ENCODE measurements at places on chromosomes 1 and 21. TPM values are rescaled to one million over a fixed set of nuclear protein-coding genes. Genes with fewer than 3 reads are reported as not detected.

DNA sequence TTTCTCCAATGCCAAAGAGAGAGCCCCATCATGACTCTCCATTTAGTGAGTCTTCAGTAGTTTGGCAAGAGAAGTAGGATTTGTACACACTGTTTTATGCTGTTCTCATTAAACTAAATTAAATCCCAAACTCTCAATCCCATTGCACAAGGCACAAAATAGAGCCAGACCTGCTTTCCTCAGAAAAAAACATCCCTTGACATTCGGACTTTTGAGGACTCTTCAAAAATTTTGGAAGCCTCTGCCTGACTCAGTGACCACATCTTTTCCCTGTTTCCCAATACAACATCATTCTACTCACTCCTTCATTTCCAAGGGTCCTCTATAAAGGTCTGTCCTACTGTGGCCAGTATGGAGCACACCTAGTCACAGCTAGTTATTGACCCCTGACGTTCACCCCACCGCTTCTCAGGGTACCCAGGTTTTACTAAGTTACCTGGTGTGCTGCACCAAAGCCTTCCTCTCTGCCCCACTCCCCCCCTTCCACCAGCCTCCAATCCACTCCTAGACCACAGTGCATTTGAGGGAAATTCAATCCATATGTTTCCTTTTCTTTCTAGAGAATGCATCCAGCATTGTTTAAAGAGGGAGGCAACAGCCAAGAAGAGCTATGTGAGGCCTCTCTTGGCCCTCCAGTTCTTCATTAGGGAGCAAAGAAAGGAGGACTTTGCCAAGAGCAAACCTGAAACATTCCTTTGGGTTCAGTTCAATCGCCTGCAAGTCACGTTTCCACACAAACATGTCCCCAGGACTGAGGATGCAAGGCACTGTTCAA is 428.7 kb downstream of the PLPP3 start:
- no peak for DNase-seq

DNA sequence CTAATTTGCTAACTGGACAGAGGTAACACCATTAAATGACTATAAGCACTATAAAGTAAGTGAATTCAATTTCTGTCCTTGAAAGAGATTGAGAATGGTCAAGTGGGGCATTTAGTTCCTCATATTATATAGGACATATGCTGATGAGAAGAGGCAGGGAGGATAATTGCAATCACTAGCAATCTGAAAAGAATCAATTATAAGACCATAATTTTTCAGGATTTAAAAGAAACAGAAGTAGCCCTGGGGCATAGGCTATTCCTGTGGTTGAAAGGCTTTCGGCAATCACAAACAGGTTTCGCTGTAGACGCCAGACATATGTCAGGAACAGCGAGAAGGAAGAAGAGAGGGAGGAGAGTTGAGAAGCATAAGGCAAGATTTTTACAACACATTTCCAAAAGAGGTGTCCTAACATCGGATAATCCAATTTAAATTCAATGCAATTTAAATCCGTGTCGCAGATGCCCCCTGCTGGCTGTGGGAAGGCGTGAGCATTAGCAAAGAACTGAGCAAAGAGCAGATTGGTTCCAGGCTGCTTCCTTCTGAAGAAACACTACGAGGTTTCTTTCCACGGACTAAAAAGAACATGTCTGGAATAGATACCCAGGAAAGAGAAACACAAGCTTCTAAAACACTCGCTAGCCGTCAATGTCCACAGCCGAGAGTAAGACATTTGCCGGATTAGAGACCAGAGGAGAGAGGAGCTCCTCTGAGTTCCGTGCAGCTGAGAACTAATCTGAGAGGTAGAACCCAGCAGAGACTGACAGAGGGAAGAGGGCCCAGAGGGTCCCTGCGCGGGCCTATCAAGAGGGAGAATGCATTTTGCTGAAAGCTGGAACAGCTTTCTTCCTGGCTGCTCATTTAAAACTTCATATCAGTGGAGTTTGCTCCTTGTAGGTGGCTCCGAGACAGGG is 27.9 kb downstream of the RGS5 start:
- peak; percentile 79 for DNase-seq

- no peak for DNase-seq
Observed at GRCh38 chr21:32717851-32718316, 9.9 kb downstream of the SYNJ1 start.

The GLIS1 gene
- total RNA-seq: not detected

The CACYBP gene
- 543 TPM for total RNA-seq

The EVA1C gene
- 4.6 TPM for total RNA-seq

Data from fibroblast of lung (primary cell).